ENCODE measurements at places on chromosomes 2 and 18.

DNA sequence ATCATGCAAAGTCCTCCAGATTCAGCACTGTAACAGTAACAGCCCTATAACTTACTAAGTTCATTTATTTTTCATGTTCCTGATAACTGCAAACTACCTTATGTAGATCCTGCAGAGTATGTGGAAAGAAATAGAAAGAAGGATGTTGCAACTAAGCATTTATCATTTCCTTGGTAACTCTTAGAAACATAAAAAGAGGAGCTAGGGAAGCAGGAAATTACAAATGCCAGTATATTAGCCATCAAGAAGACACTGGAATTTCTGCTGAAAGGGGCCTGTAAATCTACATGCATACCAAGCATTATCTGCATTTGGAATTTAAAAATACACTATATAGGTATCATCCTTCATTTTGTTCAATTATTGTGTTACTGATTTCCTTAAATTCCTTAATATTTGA is 66.8 kb downstream of the PDE11A start:
- no peak for DNase-seq

DNA sequence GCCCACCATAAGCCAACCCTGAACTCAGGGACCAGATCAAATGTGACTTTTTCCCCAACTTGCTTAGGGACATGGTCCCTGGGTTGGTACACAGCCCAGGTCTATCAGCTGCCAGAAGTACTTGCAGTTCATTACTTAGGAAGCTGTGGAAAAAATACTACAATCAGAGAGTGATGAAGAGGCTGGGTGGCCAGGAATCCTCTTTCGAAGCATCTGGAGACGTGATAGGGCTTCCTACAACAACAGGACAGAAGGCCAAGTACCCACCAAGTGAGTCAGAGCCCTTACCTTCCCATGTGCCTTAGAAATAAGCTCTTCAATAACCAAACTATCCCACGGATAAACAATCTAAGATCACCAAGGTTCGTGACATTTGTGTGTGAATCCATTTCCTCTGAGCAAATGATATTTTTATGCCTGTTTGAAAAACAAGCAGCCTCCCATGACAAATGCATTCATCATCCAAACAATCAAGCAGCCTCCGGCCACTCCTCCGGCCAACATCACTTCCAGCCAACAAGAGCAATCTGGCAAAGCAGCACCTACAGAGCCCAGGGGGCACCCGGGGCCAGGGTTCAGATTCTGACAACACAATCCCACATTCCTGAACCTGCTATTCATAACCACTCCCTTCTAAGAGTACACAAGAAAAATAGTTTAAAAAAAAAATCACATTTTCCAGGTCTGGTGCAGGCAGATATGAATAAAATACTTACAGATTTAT is 26.4 kb downstream of the TBC1D8 start:
- no peak for DNase-seq

- no peak for DNase-seq
Observed at GRCh38 chr2:46684661-46685060, 205.3 kb downstream of the TMEM247 start.

- no peak for DNase-seq
Observed at GRCh38 chr18:635171-635570, 22.3 kb upstream of the TYMS start.

- DNase-seq, result no peak
Observed at GRCh38 chr2:16663121-16663905, 2.3 kb downstream of the CYRIA start.

DNA sequence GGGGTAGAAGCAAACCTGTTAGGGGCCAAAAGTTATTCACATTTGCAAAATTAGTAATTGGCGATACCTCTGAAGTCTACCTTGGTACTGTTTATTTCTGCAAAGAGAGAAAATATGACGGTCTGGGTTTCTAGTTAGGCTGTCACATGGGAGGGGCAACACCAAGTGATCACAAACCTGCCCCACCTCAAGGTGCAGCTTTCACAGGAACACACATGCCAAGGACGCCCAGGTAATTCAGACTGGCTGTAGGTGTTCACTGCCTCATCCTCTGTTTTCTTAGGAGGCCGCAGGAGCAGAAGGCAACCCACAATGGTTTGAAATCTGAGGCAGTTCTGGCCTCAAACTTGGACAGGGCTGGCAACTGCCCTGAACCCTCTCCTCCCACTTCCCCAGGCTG is 56.2 kb downstream of the STPG4 start:
- DNase-seq, result no peak

- DNase-seq, result no peak
Observed at GRCh38 chr2:215455958-215456357, 20.1 kb upstream of the FN1 start.

DNA sequence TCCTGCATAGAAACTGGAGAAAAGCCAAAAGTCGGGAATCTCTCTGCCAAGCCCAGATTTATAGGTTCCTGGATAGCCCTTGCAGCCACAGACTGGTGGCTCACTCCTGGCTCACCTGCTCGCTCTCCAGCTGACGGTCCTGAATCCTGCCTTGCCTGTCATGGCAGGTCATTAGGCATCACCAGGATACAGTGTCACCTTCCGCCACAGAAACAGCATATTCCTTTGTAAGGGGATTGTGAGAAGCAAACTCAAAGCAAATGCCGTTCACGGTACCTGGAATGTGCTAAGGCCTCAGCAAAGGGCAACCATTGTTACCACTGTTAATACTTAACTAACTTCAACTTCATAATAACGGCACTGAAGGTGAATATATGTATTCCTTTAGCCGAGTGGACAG is 57.1 kb upstream of the GPR45 start:
- no peak for DNase-seq

DNA sequence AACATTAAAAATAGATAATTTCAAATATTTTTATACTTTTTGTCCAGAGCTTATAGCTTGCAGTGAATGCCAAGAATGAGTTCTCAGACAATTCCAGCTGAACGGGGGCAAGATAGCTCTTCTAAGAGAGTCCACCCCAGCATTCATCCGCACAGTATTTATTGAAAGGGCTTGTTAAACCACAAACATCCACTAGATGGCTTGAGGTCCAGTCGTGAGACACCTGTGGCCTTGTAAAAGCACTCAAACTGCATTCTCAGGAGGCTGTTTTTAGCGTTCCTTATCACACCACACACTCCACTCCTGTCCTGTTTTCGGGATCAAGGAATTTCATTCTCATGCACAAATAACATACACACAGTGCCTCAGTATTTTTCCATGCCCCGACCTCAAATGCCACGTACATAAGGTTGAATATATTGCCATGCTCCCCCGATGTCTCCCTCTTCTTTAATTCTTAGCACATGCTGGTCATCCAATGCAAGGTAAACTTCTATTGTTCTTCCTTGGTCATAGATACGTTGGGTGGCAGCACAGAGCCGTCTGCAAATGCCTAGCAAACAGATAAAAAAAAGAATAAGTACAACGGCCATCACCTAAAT is 47.4 kb downstream of the DNAJC10 start:
- no peak for DNase-seq

- no peak for DNase-seq
Observed at GRCh38 chr2:17621781-17622180, 81.3 kb downstream of the VSNL1 start.

- no peak for DNase-seq
Observed at GRCh38 chr18:41758534-41758933, 196.5 kb upstream of the PIK3C3 start.

DNA sequence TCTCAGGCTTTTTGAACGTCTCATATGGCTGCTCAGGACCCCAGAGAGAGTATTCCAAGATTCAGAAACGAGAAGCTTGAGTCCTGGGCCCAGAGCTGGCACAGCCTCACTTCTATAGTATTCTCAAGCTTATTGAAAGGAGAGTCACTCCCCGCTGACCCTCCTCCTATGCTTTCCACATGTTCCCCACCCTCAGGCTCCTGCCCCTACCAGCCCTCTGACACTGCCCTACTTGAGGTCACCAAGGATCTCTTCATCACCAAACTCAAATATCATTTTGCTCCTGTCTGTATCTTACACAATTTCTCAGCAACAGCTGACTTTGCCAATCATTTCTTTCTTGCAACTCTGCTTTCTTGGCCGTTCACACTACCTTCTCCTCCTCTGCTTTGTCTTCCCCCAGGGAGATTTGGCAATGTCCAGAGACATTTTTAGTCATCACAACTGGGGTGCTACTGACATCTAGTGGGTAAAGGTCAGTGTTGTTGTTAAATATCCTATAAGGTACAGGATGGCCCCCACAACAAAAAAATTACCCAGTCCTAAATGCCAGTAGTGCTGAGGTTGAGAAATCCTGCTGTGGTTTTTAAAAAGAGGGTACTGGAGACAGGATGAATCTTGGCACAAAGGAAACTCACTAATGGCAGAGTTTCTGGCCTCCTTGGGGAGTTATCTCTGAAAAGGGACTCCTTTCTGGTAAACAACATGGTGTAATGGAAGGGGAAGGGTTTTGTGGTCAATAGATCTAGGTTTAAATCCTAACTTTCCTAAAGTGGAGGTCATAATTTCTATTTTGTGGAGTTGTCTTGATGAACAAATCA is 26.9 kb upstream of the INSIG2 start:
- no peak for DNase-seq

GRCh38 chr2:207987025-207987716 is 38.2 kb downstream of the PLEKHM3 start:
- no peak for DNase-seq

GRCh38 chr2:74959106-74959751 is 786 bp downstream of the POLE4 start:
- no peak for DNase-seq

DNA sequence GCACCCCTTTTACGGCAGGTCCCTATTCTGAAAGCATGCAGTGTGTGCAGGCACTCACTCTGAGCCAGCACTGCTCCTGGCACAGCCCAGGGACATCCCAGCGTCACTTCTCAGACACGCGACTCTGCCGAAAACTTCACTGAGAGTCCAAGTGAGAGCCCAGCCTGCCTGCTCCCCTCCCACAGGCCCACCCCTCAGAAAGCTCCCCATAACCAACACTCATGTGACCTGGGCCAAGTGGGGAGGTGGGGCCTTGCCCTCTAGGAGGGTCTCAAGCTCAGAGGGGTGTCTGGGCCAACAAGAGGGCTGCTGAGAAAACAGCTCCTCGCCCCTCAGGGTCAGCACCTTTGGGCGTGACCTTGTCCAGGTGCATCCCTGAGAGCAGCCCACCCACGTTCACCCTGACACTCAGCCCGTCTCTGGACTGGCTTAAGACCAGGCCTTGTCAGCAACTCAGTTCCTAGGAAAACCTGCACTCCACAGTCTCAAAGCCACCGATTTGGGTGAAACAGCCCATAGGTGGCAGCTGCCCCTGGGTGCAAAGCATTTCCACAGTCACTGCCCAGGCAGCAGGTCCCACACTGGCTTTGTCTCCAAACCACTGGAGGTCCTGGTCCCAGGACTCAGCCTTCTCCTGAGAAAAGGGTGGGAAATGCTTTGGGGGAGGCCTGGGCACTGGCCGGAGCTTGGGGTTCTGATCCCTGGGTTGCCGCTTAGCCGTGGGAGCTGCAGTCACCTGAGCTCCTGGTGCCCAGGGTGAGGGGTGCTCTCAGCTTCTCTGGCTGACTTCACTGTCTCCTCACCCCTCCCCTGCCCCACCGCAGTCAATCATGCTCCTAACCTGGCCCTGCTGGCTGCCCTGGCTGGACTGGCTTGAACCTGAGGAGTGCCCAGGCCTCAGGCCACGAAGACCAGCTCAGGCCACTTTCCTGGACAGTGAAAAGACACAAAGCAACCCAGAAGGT is 209.6 kb downstream of the HDAC4 start:
- no peak for DNase-seq

DNA sequence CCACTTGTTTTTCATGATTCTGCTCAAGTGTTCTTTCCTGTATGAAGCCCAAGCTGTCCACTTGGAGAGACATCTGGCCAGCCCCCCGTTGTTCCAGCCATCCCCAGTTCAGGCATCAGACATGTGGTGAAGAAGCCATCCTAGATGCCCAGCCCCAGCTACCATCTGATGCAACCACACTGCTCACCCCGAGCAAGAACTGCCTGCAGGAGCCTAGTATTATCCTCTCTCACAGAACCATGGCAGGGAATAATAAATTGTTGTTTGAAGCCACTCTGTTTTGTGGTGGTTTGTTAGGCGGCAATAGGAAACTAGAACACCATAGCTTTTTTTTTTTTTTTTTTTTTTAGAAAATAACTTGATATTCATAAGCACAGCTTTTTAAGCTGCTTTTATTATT is 19.5 kb upstream of the DARS1 start:
- DNase-seq, result no peak

- DNase-seq, result no peak
Observed at GRCh38 chr2:165305391-165306096, 66.3 kb downstream of the SCN2A start.
